Stimulated activated CD4-positive, alpha-beta T cell treated with anti-CD3 and anti-CD28 coated beads, TNF-alpha, amount 100 ng/mL, for 4 hours (primary cell): ENCODE measurements at places on chromosomes 5 and 9.

DNA sequence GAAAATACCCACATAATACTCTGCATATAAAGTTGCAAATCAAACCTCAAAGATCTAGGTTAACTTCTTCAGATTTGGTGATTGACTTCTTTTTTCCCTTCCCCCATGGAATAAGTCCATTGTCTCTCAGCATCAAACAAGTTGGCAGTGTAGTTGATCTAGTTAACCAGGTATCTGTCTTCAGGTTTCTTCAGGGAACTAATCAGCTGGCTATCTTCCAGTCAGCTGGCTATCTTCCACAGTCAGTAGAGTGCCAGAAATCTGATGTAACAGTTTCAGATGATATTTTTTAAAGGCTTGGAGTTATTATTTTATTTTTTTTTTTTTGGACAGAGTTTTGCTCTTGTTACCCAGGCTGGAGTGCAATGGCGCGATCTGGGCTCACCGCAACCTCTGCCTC lies 16.8 kb downstream of the TNFSF15 start:
- no peak for DNase-seq

GRCh38 chr5:108678091-108678490 lies 69.6 kb upstream of the FER start:
- DNase-seq, result no peak

DNA sequence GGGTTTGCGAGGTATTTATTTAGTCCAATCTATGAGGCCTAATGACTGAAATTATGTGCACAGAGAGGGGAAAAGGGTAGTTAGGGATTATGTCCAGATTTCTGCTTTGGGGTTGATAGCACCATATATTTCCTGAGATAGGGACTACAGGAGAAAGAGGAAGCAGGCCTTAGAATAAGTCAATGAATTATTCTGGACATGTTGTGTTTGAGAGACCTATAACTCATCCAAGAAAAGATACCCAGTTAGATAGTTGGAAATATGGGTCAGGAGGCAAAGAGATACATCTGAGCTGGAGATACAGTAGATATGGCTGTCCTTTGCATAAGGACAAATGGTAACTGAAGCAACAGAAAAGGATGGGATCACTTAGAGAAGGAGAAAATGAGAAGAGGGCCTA lies 53.1 kb downstream of the NR3C1 start:
- no peak for DNase-seq

DNA sequence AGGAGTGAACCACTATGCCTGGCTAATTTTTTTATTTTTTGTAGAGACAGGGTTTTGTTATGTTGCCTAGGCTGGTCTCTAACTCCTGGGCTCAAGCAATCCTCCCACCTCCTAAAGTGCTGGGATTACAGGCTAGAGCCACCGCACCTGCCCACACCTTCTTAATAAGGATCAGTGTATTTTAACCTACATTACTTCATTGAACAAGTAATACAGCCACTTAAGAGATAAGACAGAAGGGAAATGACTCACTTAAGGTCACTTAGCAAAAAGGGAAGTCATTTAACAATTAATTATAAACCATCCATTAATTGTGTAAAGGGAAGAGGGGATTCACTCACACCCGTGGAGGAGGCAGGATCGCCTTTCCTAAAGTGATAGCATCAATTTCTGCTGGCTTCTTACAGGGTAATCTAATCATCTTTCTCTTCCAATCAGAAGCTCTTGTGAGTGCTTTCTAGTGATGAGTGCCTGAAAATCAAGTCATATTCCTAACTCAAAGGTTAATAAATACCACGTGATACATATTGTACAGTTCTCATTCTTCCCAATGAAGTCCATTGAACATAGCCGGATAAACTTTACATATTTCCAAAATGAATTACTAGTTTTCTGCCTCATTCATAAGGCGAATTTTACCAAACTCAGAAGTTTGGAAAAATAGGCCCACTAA lies 3.5 kb downstream of the FBXW11 start:
- no peak for DNase-seq

DNA sequence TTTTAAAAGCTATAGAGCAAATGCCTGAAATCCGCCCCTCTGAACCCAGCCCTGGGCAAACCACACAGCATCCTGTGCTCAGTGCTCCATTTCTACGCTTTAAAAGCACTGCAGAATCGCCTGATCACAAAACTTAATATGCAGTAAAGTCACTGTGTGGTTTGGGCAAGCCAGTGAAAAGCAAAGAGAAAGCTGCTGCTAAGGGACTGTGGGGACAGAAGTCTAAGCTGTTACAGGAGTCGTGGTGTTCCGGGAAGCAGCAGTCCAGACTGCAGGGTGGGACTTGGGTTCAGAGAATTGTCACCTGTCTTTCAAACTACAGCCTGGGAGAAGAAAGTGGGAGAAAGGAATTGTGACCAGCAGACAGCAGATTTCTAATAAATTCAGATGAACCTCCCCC lies 8.2 kb downstream of the RAPGEF1 start:
- DNase-seq, result no peak

- no peak for DNase-seq
These were observed 86.7 kb downstream of the GOLPH3 start for GRCh38 chr5:32087086-32088082.

GRCh38 chr9:107671588-107671987 lies 182.0 kb upstream of the KLF4 start:
- no peak for DNase-seq

GRCh38 chr5:32090755-32091128 lies 83.4 kb downstream of the GOLPH3 start:
- no peak for DNase-seq

DNA sequence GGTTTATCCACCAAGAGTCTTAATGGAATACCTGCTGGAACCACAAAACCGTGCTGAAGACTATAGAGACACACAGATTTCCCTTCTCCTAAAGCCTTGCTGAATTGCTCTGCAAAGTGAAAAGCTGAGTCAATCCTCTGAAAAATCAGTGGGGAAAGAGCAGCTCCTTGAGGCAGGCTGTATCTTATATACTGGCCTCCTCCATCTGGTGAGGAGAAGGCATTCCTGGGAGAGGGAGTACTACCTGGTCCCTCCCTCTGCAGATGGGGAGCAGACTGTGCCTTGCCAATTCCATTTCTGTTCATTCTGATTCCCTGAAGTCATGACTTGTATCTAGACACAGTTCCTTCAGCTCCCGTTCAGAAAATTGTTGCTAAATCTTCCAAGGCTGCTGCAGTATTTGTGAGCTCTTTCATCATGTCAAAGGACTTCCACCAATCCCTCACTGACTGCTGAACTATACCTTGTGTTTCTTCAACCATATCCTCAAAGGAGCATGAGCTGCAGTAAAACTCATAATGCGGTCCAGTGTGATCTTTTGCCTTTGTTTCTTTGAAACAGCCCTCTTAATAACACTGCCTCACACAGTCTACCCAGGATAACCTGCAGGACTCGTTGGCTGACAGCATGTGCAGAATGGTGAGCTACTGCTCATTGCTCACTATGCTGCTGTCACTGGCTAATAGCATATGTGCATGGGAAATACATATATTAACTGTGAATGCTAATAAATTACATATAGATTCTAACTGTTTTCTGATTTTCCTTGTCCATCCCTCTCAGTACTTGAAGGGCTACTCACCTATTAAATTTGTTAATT lies 84.5 kb downstream of the FOXD1 start:
- DNase-seq, result no peak

- DNase-seq, result no peak
These were observed 38.8 kb upstream of the ARSB start for GRCh38 chr5:79023947-79024346.

DNA sequence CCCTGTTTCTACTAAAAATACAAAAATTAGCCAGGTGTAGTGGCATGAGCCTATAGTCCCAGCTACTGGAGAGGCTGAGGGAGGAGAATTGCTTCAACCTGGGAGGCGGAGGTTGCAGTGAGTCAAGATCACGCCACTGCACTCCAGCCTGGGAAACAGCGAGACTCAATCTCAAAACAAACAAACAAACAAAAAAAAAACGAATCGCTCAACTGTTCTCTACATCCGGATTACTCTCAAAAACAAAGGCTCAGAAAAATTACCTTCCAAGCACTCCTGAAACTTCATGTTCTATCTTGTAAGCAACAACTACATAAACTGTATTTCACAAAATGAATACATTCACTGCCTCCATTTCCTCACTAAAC lies 14.0 kb downstream of the UBAP2 start:
- no peak for DNase-seq

- no peak for DNase-seq
These were observed 324.5 kb downstream of the ARRDC3 start for GRCh38 chr5:91058575-91058974.

GRCh38 chr5:115649541-115649940 lies 23.7 kb upstream of the TMED7 start:
- no peak for DNase-seq

GRCh38 chr9:121178676-121179372 lies 22.8 kb downstream of the RAB14 start:
- no peak for DNase-seq

DNA sequence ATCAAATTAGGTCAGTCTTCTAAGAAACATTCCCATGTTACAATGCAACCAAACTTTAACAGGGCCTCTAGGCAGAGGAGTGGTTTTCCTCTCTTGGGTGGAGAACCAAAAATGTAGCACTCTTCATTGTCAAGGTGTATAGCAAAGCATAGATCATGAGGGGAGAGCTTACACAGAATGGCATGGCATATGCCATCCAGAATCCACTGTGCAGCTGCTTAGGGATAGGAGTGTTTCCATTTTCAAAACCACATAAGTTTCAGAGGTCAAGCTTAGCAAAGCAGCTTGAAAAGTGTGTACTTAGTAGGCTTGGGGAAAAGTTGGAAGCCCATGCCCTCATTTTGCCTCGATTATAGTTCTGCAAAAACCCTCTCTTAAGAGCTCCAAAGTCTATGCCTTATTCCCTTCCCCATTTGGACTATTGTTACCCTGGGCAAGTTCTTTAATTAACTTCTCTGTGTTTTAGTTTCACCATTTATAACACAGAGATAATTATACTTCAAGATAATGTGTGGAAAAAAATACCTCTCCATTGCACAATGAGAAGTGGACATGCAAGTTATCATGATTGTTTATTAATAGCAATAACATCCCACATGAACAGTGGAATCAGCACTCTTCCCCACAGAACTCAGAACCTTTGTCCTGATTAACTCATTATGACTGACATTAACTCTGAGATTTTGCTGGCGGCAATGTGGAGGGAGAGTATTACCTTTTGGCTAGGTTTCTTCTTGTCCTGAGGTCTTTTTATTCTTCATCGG lies 398.9 kb upstream of the WWC1 start:
- no peak for DNase-seq

GRCh38 chr9:77562019-77562748 lies 85.9 kb downstream of the GNA14 start:
- no peak for DNase-seq
